ENCODE measurements at places on chromosomes 4 and X. TPM values are rescaled to one million over a fixed set of nuclear protein-coding genes. Genes with fewer than 3 reads are reported as not detected.

DNA sequence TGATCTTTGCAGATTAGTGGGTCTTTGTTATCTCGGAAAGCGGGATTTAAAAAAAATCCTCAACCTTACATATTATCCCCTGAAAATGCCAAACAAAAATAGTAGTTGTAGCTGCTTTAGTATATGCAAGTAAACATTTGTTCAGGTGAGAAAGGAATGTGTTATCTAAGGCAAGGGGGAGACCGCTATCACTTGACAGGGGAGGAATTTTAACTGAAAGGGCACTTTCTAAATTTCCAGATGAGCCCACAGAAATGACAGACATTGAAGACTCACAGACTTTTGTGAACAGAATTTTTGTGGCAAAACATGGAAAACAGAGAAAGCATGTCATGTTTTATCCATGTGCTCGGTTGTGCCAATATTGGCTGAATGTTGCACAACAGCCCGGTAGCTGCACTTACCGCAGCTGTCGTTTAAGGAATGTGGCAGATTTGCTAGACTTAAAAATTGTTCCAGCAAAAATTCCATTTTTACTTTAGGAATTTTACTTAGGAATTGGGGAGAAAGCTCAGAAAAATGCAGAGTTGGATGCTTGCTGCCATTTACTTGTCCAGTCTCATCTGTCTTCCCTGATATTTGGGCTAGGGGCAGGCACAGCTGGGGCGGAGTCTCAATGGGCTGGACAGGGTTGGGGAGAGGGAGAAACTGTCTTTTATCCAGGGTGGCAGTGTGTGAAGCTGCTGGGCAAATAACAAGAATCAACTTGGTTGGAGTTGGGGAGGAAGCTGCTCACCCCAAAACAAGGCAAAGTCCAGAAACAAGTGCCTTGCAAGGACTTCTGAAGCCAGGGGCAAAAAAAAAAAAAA is 94.6 kb upstream of the RPS6KA3 start:
- DNase-seq = no peak

Gene ESX1
- 0.11 TPM for total RNA-seq

Gene GAGE1
- 40.0 TPM for total RNA-seq

GRCh38 chrX:54995621-54996020 is 1.6 kb upstream of the PFKFB1 start:
- no peak for DNase-seq

DNA sequence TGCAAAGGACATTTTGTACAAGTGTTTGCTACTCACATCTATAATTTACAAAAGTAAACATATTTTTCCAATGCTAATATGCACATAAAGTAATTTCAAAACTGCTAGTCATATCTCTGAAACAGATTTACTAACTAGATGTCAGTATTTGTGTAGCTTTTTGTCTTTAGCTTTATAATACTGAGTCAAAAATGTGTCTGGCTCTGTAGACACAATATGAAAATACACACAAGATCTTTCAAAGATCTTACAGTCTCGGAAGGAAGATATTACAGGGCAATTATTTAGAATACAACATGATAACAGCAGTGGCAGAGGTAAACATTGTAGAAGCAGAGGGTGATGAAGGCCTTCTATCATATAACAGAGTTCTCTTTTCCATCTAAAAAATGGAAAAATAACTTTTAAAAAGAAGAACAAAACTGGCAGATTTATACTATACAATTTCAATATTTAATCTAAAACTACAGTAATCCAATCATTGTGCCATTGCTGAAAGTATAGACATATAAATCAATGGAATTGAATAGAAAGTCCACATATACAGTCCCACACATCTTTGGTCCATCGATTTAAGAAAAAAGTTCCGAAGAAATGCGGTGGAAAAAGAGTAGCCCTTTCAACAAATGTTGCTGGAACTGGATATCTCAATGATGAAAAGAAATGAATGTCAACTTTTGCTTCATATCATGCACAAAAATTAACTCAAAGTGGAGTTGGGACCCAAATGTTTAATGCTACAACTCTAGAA is 29.4 kb downstream of the ARAP2 start:
- no peak for DNase-seq

DNA sequence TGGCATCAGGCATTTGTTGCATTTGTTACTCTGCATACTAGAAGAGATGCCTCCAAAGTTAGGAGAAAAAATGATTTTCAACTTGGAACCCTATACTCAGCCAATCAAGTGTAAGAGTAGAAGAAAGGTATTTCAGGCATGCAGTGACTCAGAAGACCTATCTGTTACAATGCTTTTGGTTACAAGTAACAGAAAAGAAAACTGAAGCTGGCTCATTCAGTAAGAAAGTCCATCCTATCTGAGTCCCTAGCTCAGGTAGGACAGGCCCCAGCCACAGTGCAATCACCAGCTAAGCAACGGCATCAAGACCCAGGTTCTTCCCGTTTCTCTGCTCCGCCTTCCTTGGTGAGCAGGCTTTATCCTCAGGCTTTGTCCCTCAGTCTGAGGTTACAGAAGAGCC is 23.3 kb downstream of the MECP2 start:
- peak; percentile 69 for DNase-seq

DNA sequence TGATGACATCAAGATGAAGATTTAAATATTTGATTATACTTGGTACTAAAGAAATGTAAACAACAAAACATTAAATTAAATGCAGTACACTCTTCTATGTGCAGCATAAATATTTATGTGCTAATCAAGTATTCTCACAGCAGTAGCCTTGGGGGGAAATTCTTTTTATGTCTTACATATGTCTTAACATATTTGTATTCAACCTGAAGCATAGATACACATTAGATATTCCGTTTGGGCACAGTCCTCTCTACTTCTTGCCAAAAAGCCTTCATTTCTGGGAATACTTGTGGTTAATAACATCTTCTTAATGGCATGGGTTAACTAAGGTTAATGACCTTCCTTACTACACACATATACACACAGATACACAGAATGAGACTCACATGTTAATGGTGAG is 19.8 kb downstream of the TMPRSS11F start:
- no peak for DNase-seq

DNA sequence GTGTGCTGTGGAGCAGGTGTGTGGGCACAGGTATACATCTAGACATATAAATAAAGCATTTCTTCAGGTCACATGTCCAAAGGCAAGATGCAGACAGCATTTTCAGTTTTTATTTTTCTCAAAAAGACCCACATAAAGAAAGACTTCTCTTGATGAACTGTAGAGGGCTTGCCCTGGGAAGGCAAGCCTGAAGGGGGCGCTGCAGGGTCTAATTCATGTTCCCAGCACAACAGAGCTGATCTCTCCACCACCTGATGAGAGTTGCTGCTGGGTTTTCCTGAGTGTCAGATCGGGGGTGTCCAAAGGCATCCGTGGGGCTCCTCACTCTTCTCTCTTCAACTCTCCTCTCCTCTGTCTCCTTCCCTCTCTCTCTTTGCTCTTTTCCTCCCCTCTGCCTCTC is 26.6 kb downstream of the ADRA2C start:
- no peak for DNase-seq

Gene XAGE1A
- 2.2 TPM for total RNA-seq

Gene TRIML2
- total RNA-seq = 3.1 TPM

DNA sequence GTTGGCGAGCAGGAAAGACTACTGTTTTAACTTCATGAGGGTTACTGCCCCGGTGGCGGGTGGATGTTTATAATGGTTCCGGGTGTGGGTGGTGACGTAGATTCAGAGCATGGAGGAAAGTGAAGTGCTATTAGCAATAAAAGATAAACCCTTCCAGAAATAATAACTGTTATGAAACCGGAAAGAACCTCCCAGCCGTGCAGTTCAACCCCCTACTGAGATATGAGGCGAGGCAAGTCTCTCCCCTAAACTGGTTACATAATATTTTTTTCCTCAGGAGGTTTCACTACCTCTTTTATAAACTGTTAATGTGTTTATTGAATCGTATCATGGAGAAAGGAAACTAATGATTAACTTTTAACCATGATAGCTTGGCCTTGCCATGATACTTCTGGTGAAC is 33.9 kb upstream of the STIM2 start:
- no peak for DNase-seq

Gene MAGED4
- total RNA-seq = 2.8 TPM

GRCh38 chr4:177190995-177191580 is 118.6 kb upstream of the NEIL3 start:
- DNase-seq = no peak

DNA sequence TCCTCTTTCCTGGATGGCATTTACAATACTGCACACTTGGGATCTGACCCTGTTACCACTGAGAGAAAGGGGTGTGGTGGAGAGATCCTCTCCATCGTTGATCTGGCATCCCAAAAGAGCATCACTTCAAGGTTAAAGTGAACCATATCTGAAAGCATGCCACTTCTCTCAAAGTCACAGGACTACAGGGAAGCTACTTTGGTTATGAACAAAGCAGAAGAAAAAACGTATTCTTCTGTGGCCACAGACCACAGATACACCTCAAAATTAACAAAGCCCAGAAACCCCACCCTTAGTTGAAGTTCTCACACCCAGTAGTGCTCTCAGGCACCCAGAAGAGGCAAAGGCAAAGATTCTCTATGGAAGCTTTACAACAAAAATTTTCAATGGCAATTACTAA is 108.3 kb downstream of the JADE1 start:
- DNase-seq = no peak

DNA sequence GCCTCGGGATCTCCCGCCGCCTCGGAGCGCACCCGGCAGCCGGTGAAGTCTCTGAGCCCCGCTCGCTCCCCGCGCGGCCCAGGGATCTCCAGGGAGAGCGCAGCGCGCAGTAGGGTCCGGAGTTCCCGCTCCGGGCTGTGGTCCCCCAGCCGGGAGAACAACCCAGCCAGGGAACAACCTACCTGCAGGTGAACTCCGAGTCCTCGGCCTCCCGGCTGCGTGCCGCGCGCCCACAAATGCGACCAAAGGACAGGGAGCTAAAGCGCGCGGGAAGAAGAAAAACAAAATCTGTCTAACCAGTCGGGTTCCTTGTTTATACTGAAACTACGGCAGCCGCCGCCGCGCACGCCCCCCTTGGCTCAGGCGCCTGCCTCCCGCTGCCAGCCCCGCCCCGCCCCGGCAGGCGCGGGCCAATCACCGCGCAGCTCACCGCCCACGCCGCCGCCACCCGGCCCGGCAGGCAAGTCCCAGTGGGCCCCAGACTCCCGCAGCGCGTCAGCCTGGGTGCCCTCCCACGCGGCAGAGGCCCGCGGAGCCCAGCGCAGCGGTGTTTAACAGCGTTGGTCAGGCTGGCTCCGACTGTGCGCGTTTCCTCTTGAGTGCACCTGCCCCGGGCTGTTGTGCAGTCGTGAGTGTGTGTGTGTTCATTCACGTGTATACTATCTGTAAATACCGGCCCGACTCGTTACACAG is at the start of gene RASGEF1B:
Gene RASGEF1B (minus strand): TSS at position 320 of the 693 bp plus-strand sequence. CDS start 12,399 bp downstream, outside the sequence.
- DNase-seq = no peak

DNA sequence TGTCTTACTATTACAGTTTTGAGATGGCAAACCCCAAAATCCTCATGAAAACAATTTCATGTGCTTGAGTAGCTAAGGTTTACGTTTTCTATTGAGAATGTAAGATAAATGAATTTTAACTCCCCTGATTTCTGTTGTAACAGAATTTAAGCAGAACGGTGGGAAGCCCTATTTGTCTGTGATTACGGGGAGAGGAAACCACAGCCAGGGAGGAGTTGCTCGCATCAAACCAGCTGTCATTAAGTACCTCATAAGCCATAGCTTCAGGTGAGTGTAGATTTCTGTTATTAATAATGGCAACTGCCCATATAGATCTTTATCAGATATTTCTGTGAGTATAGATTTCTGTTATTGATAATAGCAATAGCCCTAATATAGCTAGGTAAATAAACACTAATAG is 44.2 kb upstream of the RHOH start:
- DNase-seq = no peak

Gene GRXCR1
- total RNA-seq = not detected

DNA sequence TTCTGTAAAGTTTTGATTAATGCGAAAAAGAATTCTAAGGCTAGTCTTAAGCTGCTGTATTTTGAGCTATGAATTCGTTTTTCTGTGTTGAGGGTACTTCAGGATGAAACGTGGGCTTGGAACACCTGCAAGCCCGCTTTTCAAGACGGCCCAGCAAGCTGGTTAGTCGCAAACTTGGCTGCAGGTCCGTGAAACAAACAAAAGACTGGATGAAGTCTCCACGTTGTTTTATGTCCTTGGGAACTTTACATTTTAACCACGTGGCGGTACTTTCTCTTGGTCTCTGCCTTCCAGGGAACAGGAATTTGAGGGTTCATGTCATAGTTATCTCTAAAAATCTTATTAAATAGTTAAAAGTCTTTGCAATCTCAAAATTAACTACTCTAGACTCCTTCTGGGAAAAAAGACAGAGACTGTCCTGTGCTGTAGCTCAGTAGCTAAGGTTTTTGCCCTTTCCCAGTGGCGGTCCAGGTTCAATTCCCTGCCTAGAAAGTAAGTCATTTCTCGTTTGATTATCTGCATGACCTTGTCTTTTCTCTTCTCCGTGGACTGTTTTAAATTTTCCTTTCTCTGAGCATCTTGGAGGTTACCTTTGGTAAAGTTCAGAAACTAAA is 21.0 kb downstream of the TENM3 start:
- DNase-seq = no peak

DNA sequence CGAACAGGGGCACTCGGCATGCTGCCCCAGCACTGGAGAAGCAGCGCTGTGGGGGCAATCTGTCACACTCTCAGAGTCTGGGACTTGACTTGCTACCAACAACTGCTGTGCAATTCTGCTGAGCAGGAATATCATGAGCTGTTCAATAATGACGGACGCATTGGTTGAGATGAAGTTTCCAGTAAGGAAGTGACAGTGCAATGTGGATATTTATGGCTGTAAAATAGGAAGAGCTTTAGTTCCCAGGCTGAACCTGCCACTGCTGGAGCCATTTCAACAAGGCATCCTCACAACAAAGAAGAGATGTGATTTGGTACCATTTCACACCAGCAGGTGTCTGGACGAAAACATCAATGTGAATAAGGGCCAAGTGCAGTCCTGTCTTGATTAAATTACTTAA is 24.2 kb downstream of the CHST7 start:
- no peak for DNase-seq

DNA sequence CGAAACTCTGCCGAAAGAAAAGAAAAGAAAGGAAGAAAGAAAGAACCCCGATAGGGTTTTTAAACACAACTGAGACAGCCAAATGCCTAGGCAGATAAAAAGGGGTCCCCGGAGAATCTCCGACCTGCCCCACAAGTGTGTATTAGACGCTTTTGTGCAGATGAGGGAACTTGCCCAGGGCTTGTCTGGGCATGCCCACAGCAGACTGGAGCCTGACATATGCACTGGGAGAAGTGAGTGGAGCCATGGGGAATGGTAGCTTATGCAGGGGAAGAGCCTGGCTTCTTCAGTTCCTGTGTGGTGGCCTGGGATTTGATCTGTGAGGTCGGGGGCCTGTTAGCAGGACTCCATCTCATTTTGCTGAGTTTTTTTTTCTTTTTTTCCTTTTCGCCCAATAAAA is 199.0 kb downstream of the GPC3 start:
- no peak for DNase-seq

GRCh38 chr4:6763330-6763851 is 19.1 kb upstream of the KIAA0232 start:
- no peak for DNase-seq

- no peak for DNase-seq
Observed at GRCh38 chr4:159204566-159204965, 101.7 kb downstream of the RAPGEF2 start.

GRCh38 chr4:2689825-2690700 is 66.1 kb downstream of the TNIP2 start:
- peak; percentile 49 for DNase-seq

Data from HT1080 (cell line).